Kasumi-1 (cell line): ENCODE measurements at places on chromosomes 11 and 22.

- no peak for DNase-seq
Measured at GRCh38 chr11:77515483-77515882, 41.6 kb upstream of the PAK1 start.

DNA sequence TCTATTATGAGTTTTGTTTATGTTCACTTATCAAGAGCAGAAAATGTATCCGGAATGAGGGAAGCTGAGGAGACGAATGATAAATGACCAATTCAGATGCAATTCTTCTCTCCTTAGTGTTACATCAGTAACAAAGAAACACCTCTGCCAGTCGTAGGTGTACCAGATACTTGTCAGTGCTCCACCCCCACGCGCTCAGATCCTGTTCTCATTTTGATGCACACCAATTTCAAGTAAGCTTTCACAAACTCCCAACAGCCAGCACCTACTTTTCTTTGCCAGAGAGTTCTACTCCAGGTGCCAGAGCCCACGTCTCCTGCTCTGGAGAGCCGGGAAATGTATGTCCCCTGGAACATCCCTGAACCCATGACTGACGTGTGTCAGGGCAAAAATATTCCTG, 43.7 kb downstream of the OR8B12 start:
- DNase-seq, result no peak

- DNase-seq, result no peak
Measured at GRCh38 chr11:131544591-131544990, 174.2 kb downstream of the NTM start.

GRCh38 chr11:67697846-67698245, 23.4 kb upstream of the ALDH3B2 start:
- no peak for DNase-seq

DNA sequence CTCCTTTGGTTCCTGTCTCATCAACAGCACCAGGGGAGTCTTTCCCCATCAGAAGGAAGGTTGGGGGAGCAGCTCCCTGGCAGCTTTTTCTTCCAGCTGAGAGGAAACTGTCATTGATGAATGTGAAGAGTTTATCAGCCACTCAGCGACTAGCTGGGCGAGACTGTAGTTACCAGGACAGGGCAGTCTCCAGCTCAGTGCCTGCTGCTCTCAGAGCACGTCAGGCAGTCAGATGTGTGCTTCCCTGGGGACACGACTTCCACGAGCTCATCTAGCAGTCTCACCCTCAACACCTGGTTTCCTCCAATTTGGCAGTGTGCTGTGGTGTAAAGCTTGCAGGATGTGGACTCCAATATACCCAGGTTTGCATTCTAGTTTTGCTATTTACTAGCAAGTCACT, 12.5 kb upstream of the C1QTNF4 start:
- no peak for DNase-seq

DNA sequence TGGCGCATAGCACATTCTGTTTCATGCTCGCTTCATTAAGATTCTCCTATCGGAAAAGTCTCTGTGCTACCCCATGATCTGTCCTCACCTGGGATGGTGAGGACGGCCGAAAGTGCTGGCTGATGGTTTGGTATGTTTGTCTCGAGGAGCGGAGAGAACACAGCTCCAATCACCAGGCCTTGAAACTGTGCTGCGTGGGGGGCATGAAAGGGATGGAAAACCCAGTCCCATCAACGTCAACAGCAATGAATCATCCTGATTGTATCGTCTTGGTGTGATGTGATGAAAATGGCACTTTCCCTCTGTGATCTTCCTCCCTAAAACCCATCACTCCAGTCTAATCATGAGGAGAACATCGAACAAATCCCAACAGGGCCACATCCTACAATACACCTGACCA, 8.4 kb downstream of the FXYD6 start:
- no peak for DNase-seq

DNA sequence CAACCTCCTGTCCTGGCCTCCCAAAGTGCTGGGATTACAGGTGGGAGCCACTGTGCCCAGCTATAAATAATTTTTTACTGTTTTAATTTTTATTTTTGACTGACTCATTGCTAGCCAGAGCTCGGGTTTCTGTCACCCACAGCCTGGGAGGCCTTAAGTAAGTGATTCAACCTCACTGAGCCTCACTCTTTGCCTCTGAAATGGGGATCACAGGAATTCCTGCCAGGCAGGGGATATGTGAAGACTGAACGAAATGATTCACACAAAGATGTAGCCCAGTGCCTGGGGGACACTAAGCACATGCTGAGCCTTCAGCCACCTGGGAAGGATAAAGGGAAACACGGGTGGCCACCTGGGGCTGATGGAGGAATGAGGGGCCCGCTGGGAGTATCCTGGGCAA, 3.8 kb upstream of the LRRC74B start:
- no peak for DNase-seq

GRCh38 chr11:57804466-57804865, 42.9 kb downstream of the CTNND1 start:
- DNase-seq, result no peak

DNA sequence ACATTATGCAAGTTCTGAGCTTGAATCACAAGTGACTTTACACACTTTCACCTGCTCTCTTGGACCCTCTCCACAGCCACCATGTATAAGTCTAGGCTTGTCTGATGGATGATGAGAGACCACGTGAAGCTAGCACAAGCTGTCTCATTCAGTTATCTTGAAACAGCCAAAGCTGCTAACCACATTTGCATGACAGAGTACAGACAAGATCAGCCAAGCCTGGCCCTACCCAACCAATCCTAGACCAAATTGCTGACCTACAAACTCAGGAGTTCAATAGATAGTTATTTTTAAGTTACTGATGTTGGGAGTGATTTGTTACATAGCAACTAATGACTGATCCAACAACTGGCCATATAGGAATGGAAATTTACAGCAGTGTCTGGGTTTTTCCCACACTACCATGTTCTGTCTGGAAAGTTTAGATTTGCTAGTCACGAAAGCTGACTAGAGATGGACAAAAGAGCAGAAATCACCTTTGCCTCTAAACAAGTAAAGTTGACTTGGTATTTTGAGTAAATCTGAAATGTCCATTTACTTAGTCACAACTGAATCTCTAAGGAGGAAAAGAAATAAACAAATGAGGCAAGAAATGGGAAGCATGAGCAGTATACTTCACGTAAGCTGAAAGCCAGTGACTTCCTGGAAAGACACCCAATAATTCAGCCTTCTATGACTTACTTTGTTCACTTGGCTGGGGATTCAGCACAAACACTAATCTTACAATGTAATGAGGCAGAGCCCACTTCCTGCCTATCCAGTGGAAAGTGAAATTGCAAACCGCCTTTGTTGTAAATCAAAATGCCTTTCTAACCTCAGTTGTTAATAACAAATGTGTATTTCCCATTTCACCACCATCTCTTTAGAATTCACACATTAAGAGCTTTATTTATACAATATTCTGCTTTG, 101.7 kb downstream of the FAM181B start:
- DNase-seq, result no peak

GRCh38 chr22:22168190-22168940, 76.2 kb upstream of the VPREB1 start:
- no peak for DNase-seq

- DNase-seq, result no peak
Measured at GRCh38 chr22:24516301-24516737, 21.2 kb downstream of the UPB1 start.

DNA sequence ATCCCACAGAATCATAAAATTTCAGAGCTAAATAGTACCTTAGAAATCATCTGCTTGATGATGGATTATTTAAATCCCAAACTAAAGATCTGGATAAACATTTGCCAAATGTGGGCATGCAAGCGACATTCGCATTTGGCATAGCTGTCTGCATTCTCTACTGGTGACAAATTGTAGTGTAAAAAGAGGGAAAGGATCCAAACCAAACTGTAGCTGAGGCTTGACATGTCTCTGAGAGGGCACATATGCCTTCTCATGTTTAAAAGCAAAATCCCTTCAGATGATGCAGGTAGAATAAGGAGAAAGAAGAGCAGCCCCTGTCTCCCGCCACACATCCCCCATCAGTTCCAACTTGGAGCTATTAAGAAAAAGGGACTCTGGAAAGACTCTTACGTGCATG, 257.5 kb upstream of the MTNR1B start:
- no peak for DNase-seq

- no peak for DNase-seq
Measured at GRCh38 chr11:46249103-46249937, 28.1 kb upstream of the CREB3L1 start.

DNA sequence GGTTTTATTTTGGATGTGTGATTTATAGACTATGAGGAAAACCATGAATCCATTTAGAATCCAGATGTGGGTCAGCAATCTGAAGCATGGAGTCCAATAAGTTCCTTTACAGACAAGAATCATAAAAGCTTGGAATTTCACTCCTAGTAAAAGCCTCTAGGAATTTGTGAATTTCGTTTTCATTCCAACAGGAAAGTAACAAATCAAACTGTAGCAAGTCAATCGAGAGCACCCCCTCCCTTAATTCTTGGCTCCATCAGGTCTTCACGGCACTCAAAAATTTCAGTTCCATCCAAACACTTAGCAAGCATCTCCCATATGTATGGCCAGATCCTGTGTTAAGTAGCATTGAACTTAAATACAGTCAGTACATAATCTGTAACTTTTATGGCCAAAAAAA, 143.6 kb upstream of the POU2AF2 start:
- no peak for DNase-seq

DNA sequence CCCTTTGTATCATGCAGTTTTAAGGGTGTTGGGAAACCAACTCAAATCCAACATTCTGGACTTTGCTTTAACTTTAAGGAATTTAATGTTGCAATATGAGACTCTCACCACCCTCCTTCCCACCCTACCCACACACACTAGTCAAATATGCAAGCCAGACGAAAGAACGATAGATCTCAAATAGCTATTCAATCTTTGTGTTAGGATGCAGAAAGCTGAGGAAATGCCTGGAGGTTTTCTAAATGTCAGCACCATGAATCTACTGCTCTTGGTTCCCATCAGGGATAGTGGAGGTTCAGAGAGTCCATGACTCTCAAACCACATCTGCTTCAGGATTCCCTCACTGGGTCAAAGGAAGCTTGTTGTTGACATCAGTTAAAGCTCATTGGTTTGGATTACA, 33.7 kb downstream of the EXPH5 start:
- DNase-seq, result no peak

DNA sequence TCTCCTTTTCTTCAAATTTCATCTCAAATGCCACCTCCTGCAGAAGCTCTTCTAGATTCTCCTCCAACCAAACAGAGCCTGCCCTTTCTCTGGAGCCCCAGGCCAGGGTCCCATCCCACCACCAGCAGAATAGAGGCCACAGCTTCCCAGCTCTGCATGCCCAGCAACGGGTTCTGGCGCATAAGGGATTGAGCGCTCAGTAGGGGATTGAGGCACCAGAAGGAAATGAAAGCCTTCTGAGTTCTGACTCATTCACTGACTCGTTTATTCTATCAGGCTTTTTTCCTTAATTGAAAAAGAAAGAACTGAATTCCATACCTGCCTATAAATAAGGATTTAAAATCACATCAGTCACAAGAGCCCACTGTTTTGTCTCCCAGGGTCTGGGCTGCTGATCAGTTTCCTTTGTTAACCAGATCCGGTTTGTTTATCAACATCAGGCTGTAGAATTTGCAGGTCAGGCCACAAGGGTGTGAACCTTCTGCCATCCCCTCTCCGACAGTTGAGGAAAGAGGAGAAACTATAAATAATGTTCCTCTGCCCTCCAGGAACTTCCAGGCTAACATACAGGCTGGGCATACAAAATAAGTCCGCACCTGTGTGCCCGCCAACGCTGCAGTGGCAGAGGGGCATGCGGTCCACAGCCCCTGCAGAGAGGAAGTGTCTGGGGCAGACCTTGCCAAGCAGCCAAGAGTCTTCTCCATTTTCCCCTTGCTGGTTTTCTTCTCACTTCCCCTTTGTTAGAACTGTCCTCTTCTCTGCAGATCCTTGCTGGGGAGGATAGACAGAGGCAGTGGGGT, 63.5 kb upstream of the PRDM11 start:
- DNase-seq, result peak; percentile 84

GRCh38 chr11:111947143-111947542, 10.0 kb downstream of the DIXDC1 start:
- no peak for DNase-seq

DNA sequence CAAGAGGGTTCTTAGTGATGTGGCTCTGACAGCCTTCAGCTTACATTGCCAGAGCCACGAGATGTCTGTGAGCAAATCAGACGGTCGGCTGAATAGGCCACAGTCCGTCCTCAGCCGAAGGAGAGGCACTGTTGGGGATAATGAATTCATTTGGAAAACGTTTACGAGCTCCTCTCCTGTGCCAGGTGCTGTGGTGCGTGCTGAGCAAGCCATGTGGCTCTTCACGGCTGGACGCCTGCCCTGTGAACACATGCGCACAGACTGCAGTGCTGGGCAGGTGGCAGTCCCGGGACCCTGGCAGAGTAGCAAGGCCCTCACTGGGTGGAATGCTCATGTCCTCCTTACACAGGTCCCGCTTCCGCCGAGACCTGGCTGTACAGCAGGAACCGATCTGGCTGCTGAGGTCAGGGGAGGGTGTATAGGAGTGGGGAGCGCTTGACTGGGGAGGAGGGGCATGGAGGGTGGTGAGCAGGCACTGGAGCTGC, 6.8 kb downstream of the TBC1D22A start:
- no peak for DNase-seq

DNA sequence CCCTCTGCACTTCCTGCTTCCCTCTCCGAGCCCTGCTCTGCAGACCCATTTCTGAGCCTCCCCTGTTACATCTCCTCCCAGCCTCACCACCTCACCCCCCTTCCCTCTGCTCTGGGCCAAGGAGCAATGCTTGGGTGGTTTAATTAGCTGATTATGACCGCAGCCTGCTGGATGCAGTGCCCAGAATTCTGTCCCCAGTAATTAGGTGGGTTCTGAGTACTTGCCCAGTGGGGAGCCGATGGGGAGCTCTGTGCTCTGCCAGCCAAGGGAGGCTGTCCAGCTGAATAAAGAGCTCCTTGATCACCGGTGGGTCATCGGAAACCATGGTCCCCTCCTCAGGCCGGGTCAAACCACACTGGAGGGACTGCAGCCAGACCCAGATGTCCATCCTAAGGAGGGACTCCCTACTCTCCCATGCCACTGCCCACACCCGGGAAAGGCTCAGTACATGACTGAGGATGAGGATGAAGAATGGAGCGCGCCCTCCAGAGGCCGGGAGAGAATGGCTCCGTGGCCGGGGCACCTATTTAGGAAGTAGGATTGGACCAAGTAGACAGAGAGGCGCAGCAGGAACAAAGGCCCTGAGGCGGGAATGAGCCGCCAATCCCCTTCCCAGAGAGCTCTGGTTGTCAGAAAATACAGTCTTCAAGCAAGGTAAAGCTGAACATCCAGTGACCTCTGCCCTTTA, 9.1 kb downstream of the ARRB1 start:
- DNase-seq, result no peak

DNA sequence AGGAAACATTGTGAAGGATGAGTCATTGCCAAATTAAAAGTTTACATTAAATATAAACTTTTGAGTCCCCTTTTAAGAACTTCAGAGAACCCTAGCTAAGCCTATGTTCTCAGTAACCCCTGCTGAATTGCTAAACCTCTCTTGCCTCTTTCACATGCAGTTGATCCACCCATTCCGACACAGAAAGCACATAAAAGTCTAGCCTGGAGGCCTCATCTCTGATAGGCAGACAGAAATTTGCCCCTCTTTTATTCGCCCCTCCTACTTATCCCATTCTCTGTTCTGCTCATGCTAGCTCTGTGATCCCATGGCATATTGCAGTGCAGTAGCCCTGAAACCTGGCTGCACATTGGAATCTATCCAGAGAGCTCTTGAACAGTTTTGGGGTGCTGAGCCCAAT, 58.2 kb upstream of the PDE3B start:
- DNase-seq, result no peak

- no peak for DNase-seq
Measured at GRCh38 chr11:94181943-94182342, 53.3 kb downstream of the PANX1 start.
